ENCODE measurements at places on chromosomes 1 and 21.

DNA sequence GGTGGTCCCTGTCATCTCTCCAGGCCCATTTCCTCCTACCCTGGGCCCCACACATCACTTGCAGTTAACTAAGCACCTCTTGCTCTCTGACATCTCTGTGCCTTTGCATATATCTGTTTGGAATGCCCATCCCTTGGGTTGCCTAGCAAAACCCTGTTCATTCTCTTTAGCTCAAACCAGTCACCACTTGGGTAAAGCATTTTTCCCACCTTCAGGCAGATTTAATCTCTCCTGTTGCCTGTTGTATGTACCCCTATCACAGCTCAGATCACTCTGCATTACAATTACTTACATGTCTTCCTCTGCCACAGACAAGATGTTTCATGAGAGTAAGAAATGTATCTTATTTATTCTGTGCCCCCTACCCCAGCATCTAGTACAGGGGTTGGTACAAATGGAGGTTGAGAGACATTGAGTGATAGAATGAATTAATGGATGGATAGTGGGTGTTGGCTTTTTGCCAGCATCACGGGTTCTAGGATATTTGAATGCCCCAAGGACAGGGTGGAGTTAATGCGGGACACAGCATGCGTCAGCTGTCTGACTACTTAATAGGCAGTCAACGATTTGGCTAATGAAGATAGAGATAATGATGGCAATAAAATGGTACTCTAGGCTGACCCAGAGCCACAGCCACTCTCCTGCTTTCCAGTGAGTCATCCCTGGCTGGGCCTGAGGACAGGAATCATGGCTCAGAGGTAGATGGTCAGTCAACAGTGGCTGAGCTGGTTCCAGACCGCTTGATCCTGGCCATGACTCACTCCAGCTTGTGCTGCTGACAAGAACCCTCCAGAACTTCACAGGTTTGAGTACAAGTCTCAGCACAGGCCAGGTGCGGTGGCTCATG lies 6.5 kb downstream of the NR0B2 start:
- DNase-seq: no peak

DNA sequence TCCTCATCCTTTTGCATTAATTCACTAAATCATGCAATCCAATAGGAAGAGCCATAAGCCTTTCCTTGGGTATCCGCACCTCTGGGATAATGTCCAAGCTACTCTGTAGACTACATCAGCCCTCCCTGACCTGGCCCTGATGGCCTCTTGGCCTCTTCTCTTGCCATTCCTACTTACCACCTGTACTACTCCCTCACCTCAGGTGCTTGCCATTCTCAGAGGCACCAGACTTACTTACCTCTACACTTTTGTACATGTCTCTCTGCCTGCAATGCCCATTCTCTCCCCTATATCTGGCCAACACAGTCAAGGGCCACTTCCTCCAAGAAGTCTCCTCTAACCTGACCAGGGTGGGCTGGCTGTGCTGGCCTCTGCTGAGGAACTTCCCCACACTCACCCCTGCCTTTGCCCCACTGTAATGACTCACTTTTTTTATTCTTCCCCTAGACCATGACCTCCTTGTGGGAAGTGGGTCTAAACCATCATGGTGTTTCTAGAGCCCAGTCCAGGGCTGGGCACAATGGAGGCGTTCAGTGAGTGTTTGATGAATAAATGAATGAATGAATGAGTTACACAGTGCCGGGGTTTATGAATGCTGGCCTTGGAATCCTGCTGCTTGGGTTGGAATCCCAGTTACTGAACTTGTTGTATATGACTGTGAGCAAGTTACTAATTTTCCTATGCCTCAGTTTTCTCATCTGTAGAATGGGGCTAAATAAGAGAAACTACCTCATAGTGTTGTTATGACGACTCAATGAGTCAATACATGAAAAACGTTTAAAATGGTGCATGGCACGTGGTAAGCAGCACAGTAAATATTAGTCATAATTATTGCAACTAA lies 179.8 kb downstream of the FOXD2 start:
- DNase-seq: no peak

DNA sequence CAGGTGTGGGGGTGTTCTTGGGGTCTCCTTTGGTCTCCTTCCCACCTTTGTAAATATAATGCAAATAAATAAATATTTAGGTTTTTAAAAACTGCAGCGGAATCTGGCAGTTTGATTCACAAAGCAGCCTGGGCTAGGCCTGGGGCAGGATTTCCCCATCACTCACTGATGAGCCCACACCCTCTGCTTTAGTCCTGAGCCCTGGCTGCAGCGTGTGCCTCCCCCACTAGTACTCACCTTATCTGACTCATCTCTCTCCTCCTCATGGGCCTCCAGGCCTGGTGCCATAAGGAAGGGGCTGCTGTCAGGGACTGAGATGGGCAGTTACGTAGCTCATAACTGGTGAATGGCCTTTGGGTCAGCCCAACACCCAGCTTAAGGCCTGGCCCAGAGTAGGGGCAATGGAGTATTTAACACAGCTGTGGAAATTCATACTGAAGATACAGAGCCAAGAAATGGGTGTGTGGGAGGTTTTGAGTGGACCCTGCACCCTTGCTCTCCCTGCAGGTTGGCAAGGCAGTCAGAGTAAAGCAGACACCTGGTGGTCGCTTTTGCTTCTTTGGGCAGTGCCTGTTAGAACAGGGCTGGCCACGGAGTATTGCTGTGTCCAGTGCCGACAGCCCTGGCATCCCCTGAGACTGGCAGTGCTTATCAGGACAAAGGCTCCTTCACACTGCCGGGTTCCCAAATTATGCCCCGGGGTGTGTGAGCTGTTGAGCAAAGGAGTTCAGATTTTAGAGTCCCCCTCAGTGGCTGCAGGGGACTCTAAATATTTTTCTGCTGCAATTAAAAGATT lies 39.7 kb downstream of the AZIN2 start:
- DNase-seq: no peak

DNA sequence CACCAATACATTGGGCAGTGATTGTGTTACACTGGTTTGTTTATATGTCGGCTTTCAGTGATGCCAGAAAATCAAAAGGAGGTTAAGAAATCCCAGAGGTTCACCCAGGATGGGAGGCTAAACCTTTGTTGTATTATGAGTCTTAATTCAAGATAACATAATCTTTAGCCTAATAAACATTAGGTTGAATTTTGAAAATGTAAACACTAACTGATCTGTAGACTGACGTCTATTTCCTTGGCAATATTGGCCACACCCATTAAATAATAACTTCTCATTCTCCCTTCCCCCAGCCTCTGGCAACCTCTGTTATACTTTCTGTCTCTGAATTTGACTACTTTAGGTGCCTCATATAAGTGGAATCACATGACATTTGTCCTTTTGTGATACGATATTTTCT lies 238.7 kb downstream of the DISC1 start:
- DNase-seq: no peak

DNA sequence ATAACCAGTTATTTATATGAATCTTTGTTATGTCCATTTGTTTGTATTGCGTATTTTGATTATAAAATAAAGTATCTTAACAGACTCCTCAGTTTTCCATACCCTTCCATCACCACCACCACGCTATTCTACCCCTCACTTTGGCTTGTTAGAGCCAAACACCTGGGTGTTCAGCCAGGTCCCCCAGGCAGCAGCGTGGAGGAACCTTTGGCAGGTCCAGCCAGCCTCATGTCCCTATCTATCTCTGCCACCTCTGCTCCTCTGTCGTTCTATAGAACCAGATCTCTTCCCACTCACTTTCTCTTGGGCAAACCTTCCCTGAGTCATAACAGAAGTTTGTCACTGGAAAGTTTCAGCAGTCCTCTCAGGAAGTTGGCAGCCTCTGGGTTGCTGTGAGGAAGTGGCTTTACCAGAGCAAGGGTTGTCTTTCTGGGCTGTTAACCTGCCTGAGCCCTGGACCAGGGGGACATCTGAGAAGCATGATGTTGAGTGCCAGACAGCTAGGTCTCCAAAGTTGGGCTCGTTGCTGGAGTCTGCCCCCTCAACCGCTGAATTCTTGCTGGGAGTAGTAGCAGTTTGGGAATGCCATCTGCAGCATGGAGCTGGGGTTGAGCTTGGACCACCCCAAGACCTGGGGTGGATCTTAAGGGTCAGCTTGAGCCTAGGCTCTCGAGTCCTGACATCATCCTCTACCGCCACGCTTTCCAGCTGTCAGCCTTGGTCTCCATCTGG lies 996 bp upstream of the SH3BGRL3 start:
- no peak for DNase-seq

GRCh38 chr1:170567214-170567613 lies 35.2 kb downstream of the GORAB start:
- DNase-seq: no peak

DNA sequence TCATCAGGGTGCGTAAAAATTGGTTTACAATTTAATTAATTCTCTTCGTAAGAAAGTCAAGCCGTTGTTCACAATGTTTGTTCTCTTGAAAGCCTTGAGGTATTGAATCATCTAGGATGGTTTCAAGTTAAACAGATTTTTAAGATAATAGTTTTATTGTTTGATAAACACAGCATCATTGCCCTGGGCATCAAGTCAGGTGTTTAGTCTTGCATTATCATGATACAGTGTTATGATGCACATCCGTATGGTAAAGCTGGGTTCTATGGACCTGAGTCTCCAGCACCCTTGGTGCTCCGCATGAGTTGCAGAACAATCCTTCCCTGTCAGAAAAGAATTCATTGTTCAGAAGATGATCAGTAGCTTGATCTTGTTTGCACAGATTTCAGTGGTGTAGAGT lies 359.5 kb downstream of the LMO4 start:
- DNase-seq: no peak

- DNase-seq: no peak
Measured at GRCh38 chr1:201026234-201026633, 2.7 kb upstream of the KIF21B start.
